ENCODE measurements at places on chromosomes 12 and 14.

GRCh38 chr14:91516663-91517388 is 6.7 kb upstream of the PPP4R3A start:
- DNase-seq, result no peak

DNA sequence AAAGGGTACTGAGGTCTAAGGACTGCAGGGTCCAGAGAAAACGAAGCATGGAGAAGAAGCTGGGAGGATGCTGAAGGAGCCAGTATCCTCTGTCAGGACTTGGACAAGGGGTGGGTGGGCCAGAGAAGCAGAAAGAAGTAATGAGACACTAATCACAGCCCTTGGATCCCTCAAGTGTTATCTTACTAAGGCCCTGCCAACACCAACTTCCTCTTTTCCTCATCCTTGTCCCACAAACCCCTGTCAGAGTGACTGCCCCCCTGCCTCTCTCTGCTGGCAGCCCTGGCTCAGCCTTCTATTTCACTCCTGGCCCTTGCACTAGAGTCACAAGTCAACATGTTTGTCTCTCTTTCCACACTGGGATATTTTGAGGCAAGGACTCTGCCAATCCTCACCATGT is 3.8 kb upstream of the ASIC1 start:
- DNase-seq, result no peak

- no peak for DNase-seq
Measured at GRCh38 chr12:63445224-63445880, 222.9 kb downstream of the DPY19L2 start.

DNA sequence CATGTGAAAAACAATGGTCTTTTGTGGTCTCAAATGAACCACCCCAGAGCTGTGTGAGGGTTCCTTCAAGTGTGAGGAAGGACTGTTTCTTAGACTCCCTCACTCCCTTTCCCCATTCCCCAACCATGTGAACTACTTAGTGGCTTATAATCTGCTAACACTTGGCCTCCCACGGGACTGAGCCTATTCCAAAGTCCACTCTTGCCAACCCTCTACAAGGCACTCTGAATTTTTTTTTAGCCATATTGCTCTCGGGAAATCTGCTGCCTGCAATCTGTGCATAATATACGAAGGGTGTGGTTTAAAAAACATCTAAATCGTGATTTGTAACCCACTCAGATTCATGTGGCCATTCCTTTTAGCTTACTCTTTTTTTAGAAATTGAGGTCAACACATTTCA is 2.6 kb downstream of the SVOP start:
- no peak for DNase-seq

- no peak for DNase-seq
Measured at GRCh38 chr12:85058339-85058738, 22.2 kb downstream of the LRRIQ1 start.

DNA sequence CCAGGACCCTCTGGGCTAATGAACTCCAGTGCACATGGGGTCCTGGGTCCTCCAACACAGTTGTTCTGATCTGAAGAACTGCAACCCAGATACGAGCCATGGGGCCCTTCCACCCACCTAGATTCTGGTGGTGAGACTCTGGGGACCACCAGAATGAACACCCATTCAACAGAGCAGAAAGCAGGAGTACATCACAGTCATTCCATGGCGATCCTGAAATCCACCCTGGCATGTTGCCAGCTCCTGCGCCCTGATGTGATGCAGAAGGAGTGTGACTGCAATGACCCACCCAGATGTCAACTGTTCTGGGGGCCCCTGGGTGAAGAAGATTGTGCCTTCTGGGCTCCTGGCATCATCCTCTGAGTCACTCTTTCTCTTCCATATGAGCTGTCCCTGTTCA is 211.6 kb downstream of the KIF26A start:
- no peak for DNase-seq

DNA sequence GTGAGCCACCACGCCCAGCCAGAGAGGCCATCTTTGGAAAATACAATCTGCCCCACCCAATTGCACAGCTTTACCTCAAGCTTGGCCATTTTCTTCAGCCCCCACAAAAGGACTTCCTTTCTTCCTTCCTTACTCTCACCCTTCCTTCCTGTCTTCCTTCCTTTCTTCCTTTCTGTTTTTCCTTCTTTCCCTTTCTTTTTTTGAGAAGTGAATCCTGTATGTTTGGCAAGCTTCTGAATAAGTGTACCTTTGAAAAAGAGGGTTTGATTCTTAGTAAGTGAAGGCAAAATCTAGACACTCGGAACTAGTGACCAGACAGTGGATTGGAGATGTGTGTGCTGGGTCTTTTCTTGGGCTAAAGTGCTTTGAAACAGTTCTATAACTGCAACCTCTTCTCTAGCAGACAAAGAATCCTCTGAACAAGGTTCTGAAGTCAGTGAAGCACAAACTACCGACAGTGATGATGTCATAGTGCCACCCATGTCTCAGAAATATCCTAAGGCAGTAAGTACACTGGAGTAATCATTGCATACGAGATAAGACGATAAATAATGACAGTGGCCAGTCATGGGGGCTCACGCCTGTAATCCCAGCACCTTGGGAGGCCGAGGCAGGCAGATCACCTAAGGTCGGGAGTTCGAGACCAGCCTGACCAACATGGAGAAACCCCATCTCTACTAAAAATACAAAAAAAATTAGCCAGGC is 49.5 kb downstream of the SUPT16H start:
- DNase-seq, result no peak

Measured in keratinocyte (primary cell).